EL (cell line): ENCODE measurements at places on chromosomes 13 and 19.

- no peak for DNase-seq
Measured at GRCh38 chr19:51427201-51427600, 9.8 kb upstream of the SIGLEC10 start.

GRCh38 chr13:110070046-110070445 lies 236.9 kb downstream of the COL4A1 start:
- no peak for DNase-seq

DNA sequence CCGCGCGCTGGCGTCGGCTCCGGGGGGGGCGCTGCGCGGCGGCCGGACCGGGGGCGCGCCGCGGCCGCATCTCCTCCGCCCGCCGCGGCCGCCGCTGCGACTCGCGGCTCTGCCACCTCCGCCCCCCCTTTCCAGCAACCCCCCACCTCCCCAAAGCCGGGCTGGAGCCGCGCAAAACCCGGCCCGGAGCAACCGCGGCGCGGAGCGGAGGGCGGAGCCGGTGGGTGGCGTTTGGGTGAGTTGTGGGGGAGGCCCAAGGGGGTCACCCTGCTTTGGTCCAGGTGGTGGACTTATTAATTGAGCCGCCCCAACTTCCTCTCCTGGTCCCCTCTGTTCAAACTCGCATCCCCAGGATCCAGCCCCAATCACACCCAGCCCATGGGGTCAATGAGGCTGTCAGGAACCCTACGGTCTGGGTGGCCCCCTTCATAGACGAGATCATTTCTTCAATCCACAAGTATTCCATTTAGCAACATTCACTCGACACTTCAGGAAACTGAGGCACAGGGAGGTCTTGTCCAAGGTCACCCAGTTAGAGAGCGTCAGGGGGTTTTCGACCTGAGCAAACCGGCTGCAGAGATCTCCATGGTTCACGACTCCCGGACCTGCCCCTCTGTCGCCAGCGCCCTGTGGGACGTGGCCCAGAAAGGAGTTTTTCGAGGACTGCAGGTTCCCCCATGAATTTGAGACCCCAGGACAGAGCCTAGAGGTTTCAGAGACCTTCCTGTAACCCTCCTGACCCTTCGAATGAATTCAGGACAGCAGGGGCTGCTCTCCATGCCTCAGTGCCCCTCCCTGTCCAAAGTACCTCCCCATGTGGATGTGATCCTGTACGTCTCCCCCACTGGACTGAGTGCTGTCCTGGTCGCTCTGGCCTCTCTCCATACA lies 22.4 kb upstream of the SEMA6B start:
- peak; percentile 36 for DNase-seq

- DNase-seq: no peak
Measured at GRCh38 chr13:61202042-61202441, 213.6 kb downstream of the PCDH20 start.

GRCh38 chr13:21077076-21077787 lies 15.8 kb upstream of the LATS2 start:
- no peak for DNase-seq

DNA sequence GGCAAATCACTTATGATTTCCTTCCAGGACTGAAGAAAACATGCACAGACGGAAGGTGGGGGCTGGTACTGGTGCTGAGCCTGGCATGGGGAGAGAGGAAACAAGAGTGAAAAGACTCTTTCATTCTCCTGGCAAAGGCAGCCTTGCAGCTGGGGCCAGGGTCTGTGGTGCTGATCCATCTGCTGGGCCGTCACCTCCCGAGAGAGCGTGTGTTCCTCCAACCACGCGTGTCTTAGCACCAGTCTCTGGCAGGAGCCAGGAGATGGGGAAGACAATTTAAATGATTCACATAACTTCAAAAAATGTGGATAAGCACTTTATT lies 23.9 kb upstream of the SPART start:
- no peak for DNase-seq

- DNase-seq: no peak
Measured at GRCh38 chr13:75675421-75675820, 39.3 kb downstream of the LMO7 start.

GRCh38 chr19:15010501-15011300 lies 31.0 kb upstream of the SLC1A6 start:
- DNase-seq: no peak

- DNase-seq: no peak
Measured at GRCh38 chr13:112714376-112715174, 24.7 kb downstream of the ATP11A start.

- peak; percentile 93 for DNase-seq
Measured at GRCh38 chr13:75685239-75685697, 49.1 kb downstream of the LMO7 start.

DNA sequence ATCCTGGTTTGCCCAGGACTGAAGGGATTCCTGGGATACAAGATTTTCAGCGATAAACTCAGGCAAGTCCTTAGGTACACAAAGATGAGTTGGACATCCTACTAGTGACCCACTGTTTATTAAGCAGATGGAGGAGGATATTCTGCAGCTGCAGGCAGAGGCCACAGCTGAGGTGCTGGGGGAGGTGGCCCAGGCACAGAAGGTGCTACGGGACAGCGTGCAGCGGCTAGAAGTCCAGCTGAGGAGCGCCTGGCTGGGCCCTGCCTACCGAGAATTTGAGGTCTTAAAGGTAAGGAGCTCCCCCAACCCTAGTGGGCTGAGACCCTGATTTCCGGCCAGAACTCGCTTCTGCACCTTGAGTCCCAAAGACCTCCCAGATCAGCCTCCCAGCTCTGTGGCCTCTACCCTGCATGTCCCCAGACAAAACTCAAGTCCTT lies 607 bp downstream of the ANGPTL8 start:
- DNase-seq: no peak

GRCh38 chr19:10207026-10207425 lies 12.3 kb upstream of the DNMT1 start:
- DNase-seq: no peak

- no peak for DNase-seq
Measured at GRCh38 chr13:89550938-89551337, 1796.5 kb upstream of the MIR17HG start.

DNA sequence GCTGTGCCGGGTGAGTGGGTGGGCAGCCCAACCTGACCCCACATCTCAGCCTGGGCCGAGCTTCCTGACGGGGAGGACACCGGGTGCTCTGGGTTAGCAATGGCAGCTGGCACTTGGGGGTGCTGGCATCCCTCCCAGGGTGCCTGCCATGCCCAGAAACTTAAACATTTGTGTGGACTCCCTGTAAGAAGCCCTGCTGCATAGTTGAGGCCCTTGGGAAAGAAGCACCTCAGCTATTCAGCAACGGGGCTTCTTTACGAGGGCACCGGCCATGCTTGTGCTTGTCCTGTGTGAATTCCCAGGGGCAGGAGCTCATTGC lies 33.8 kb upstream of the MEDAG start:
- no peak for DNase-seq

DNA sequence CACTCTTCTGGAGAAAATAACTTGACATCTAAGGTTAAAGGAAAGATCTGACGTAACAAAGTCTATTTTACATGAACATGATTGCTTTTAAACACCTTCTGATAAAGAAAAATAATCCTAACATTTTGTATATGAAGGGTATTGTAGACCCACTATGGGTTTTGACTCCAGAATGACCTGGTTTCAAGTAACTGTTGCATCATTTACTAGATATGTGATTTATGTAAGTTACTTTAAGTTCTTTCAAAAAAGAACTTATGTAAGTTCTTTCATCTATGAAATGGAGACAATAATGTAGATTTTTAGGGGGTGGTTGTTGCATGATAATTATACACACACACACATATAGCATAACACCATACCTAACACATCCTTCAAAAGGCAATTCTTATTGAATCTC lies 147.6 kb upstream of the MIR17HG start:
- DNase-seq: no peak

GRCh38 chr19:33219261-33219815 lies 6.3 kb downstream of the SLC7A10 start:
- DNase-seq: no peak

DNA sequence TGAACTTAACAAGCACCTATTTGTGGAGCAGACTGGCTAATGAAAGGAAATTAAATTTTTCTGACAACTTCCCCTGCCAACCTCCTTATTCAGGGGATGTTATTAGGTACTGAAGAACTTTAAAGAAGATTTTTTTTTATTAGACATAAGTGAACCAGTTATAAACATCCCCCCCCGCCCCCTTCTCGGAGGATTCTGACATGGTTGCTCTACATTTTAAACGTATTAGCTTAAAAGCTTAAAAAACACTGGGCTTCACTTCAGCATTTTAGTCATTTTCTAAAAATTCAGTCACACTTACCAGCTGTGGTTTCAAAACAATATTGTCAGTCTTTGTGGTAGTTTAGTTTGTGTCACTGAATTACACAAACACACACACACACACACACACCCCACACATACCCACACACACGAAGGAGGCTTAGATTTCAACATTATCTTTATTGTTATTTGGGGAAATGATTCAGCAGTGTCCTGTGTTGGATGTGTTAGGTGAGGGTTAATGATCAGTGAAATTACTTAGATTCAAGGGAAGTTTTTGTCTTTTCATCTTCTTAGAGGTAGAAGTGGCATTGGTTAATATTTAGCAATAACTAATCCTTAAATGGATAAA lies 145.7 kb downstream of the PCCA start:
- DNase-seq: peak; percentile 12

GRCh38 chr19:48862827-48863226 lies 5.6 kb downstream of the PLEKHA4 start:
- DNase-seq: no peak

GRCh38 chr19:889662-890295 lies 3.2 kb downstream of the MED16 start:
- no peak for DNase-seq

GRCh38 chr13:74080762-74081161 lies 53.4 kb downstream of the KLF12 start:
- DNase-seq: no peak

- peak; percentile 4 for DNase-seq
Measured at GRCh38 chr13:34757441-34757840, 184.6 kb upstream of the NBEA start.

GRCh38 chr19:29678484-29679106 lies 13.3 kb downstream of the PLEKHF1 start:
- DNase-seq: no peak

DNA sequence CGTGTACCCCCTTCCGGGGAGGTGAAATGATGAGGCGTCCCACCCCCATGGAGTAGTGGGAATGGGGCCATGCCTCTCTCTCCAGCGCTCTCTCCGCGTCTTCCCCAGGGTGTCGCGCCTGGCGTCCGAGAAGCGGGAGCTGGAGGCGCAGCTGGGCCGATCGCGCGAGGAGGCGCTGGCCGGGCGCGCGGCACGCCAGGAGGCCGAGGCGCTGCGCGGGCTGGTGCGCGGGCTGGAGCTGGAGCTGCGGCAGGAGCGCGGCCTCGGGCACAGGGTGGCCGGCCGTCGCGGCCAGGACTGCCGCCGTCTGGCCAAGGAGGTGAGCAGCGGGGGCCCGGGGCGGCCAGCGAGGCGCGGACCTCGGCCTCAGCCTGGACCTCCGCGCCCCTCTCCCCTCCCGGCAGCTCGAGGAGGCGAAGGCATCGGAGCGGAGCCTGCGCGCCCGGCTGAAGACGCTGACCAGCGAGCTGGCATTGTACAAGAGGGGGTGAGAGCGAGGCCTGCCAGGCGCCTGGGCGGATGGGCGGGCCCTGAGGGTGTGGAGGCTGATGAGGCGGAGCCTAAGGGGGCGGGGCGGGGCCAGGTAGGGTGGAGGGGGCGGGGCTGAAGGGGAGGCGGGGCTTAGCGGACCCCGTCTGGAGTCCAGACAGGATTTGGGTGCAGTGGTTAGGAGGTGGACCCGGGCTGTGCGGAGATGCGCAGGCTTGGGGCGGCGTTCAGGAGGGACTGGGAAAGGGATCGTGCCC lies 7.7 kb downstream of the PGLYRP1 start:
- DNase-seq: peak; percentile 45

GRCh38 chr19:15404097-15404779 lies 14.6 kb downstream of the AKAP8L start:
- DNase-seq: no peak

- no peak for DNase-seq
Measured at GRCh38 chr19:288911-289310, 2.3 kb downstream of the PLPP2 start.

- peak; percentile 72 for DNase-seq
Measured at GRCh38 chr13:52414963-52415362, 9.0 kb upstream of the THSD1 start.

GRCh38 chr13:98997011-98997730 lies 19.3 kb upstream of the DOCK9 start:
- DNase-seq: no peak

DNA sequence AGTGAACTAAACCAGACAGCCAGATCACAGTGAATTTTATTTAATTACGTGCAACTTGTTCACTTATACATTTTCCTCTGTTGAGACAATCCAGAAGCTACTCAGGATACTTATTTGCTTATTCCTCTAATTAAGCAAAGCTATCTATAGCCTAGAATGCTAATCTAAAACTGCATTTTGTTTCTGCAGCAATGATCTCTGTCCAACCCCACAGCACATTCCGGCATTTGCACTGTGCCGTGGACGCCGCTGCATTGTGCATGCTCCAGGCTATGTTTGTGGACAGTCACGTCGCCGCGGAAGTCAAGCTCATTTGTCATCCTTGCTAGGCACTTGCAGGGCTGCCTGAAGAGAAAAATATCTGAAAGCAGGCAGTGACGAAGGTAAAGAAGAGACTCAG lies 406.9 kb downstream of the RFC3 start:
- DNase-seq: no peak

DNA sequence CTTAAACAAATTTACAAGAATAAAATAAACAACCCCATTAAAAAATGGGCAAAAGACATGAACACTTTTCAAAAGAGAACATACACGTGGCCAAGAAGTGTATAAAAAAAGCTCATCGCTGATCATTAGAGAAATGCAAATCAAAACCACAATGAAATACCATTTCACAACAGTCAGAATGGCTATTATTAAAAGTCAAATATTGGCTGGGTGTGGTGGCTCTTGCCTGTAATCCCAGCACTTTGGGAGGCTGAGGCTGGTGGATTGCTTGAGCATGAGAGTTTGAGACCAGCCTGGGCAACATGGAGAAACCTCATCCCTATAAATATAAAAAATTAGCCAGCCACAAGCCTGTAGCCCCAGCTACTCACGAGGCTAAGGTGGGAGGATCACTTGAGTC lies 89.9 kb downstream of the UBL3 start:
- no peak for DNase-seq

DNA sequence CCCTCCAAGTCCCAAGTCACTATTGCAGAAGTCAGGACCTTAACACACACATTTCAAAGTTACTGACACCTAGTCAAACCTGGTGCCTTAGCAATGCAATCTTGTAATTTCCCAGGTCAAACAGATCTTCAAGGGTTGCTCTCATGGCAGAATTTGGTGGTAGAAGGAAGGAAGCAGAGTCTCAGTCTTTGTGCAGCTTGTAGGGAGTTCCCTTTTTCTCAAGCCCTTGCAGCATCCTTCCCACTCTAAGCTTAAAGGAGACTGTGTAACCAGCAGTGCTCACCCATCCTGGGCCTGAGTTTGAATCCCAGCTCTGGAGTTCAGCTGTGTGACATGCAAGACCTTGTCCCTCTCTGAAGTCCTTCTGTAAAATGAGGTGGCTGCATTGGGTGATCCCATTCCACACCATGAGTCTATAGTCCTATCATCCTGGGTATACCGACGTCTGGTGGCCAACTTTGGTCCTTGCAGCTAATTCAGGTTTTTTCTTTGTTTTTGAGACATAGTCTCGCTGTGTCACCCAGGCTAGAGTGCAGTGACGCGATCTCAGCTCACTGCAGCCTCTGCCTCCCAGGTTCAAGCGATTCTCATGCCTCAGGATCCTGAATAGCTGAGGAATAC lies 9.8 kb downstream of the SIGLEC10 start:
- peak; percentile 37 for DNase-seq

GRCh38 chr19:19337120-19337519 lies 16.5 kb downstream of the MAU2 start:
- DNase-seq: no peak
